ENCODE measurements at places on chromosomes 5 and 9. TPM values are rescaled to one million over a fixed set of nuclear protein-coding genes. Genes with fewer than 3 reads are reported as not detected.
A peak's percentile ranks its signal among the peaks of the same experiment; 100 is the strongest.

- H3K36me3 ChIP-seq = no peaks in the 10 kb centered on the region
- H3K4me1 ChIP-seq = no peaks in the 10 kb centered on the region
- no peak overlapping the region for H3K4me3 ChIP-seq
- no peaks in the 10 kb centered on the region for H3K27me3 ChIP-seq
Measured at GRCh38 chr9:72674961-72675360, 153.6 kb downstream of the TMC1 start.

PDE6A gene
- not detected for total RNA-seq

TRAPPC13 gene
- 14.4 TPM for total RNA-seq

- no peak overlapping the region for H3K4me3 ChIP-seq
- peaks cover 7% of the 10 kb centered on the region for H3K36me3 ChIP-seq
- DNase-seq = no peak
- peaks cover 14% of the 10 kb centered on the region for H3K4me1 ChIP-seq
Measured at GRCh38 chr5:132561601-132562000, 4.8 kb downstream of the RAD50 start.

ZNF658 gene
- 2.2 TPM for total RNA-seq

DNA sequence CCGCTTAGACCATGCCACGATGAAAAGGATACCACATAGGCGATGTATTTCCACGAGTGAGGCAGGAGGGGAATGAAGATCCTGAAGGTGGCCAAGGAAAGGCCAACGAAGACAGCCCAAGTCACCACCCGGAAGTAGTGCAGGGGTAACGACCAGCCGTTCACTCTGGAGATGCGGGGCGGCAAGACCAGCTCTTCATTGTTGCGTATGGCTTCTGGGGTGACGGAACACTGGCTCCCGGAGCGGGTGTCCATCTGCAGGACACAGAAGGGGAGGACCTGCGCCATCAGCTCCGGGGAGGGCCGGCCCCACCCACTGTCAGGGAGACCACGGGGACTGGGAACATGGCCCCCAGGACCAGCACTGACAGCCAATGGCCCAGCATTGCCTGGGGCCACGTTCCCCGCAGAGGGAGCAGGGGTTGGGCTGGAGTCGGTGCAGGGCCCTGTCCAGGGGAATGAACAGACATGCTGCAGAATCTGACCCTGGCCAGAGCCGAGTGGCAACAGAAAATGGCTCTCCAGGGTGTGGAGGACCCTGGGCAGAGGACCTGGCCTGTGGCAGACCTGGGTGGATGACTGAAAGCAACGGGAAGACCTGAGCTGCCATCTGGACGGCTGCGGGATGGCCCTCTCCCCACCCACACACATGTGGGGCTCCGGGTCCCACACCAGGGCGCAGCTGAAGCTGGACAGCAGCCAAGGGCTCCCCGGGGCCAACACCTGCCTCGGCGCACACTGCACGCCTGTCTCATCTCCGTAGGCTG is 17.7 kb downstream of the ZDHHC11B start:
- H3K27ac ChIP-seq = no peak overlapping the region
- no peaks in the 10 kb centered on the region for H3K27me3 ChIP-seq
- H3K4me3 ChIP-seq = no peak overlapping the region
- DNase-seq = no peak
- H3K36me3 ChIP-seq = no peaks in the 10 kb centered on the region

DNA sequence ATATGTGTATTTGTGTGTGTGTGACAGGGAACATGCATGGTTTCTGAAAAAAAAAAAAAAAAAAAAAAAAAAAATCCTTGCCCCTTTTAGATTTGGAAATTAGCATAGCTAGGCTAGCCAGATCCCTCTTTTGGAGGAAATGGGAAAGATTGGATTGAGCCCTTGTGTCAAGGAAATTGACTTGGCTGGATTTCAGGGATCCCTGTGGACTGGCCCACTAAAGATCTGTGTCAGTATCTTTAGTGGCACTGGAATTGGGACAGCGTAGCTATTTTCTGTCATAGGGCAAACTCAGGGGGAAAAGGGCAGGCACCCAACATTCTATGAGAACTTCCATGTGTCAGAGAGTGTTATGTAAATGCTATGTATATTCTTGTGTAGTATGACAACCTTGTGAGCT is 35.4 kb downstream of the SH3GL2 start:
- DNase-seq = no peak
- no peak overlapping the region for H3K27ac ChIP-seq
- no peaks in the 10 kb centered on the region for H3K27me3 ChIP-seq
- H3K4me3 ChIP-seq = no peak overlapping the region
- no peaks in the 10 kb centered on the region for H3K36me3 ChIP-seq

GRCh38 chr5:52727576-52727975 is 60.1 kb upstream of the ITGA1 start:
- H3K4me1 ChIP-seq = peaks cover 13% of the 10 kb centered on the region
- H3K36me3 ChIP-seq = no peaks in the 10 kb centered on the region
- no peak for DNase-seq
- peak overlapping the region; percentile 44 for H3K27ac ChIP-seq
- H3K4me3 ChIP-seq = peak overlapping the region; percentile 32
- H3K27me3 ChIP-seq = no peaks in the 10 kb centered on the region

DNA sequence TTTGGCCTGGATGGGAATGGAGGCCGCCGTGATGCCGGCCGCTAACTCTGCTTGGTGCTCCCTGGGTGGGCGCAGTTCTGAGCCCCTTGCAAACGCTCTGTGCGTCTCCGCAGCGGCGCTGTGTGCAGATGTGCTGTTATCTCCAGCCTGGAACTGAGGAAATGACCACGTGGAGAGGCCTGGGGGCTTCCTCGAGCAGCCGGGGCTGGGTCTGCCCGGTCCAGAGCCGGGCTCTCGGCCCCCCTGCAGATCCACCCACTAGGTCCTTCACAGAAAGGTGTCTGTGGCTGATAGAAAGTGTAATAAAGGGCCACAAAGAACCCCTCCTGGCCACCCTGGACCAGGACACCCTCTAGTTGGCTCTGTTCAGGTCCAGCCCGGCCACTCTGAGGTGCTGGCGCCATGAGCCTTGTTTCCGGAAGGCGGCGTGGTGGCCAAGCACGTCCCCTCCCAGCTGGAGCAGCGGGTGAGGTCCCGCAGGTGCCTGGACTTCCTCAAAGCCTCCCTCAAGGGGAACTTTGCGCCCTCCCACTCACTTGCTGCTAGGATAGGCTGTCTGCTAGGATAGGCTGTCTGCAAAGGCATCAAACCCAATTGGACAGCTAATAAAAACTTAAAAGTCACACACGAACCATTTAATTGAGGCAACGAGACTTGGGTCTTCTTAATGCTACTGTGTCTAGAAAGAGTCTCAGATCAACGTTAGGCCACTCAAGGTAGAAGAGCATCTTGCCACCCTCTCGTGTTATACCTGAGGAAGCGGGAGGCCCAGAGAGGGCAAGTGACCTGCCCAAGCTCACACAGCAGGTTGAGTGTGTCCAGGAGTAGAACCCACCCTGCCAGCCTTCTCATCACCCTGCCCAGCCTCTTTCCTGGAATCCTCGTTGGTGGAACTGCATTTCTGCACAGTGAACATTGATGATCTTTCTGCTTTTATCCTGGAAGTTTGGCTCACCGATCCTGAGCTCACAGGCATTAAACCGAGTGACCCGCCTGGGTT is 109.3 kb upstream of the FCN2 start:
- DNase-seq = no peak
- H3K27ac ChIP-seq = no peak overlapping the region
- peaks cover 36% of the 10 kb centered on the region for H3K36me3 ChIP-seq
- H3K4me1 ChIP-seq = peaks cover 27% of the 10 kb centered on the region
- no peak overlapping the region for H3K4me3 ChIP-seq

DNA sequence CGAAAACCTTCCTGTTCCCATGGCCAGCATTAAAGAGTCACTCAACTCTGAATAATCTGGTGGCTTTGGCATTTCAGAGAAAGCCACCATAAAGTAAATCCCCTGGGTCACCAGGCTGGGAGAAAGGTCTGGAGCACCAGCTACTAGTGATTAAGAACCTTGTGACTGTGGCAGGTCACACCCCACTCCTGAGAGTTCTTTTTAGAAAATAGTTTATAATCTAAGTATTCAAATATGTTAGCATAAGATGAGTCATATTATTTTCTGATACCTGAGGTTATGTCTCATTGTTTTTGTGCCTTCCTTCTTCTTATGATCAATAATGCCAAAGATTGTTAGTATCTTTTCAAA is 351.7 kb downstream of the ARRDC3 start:
- H3K36me3 ChIP-seq = no peaks in the 10 kb centered on the region
- H3K4me1 ChIP-seq = no peaks in the 10 kb centered on the region
- no peak overlapping the region for H3K4me3 ChIP-seq
- DNase-seq = no peak
- H3K27ac ChIP-seq = no peak overlapping the region

RGS14 gene
- 12.6 TPM for total RNA-seq

DNA sequence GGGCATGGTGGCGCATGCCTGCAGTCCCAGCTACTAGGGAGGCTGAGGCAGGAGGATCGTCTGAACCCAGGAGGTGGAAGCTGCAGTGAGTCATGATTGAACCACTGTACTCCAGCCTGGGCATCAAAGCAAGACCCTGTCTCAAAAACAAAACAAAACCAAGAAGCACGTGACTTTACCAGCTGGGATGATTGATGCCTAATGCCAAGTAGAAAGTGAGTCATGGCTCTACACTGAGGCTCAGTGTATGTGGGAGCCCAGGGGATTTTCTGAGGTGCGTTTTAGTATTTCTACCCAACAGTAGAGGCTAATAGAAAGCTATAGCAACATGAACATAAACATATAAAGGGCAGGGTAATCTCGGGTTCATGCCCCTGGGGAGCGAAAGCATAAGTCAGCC is 13.9 kb upstream of the BRD3OS start:
- H3K4me3 ChIP-seq = no peak overlapping the region
- DNase-seq = no peak
- H3K27ac ChIP-seq = no peak overlapping the region
- H3K4me1 ChIP-seq = no peaks in the 10 kb centered on the region
- H3K36me3 ChIP-seq = no peaks in the 10 kb centered on the region

- H3K27me3 ChIP-seq = no peaks in the 10 kb centered on the region
- no peaks in the 10 kb centered on the region for H3K36me3 ChIP-seq
- no peaks in the 10 kb centered on the region for H3K4me1 ChIP-seq
- no peak overlapping the region for H3K27ac ChIP-seq
- no peak overlapping the region for H3K4me3 ChIP-seq
- DNase-seq = no peak
Measured at GRCh38 chr9:118003240-118003639, 299.0 kb downstream of the TLR4 start.

TPPP gene
- total RNA-seq = 9.9 TPM

- H3K4me1 ChIP-seq = no peaks in the 10 kb centered on the region
- no peaks in the 10 kb centered on the region for H3K36me3 ChIP-seq
- no peak overlapping the region for H3K27ac ChIP-seq
- DNase-seq = no peak
- no peaks in the 10 kb centered on the region for H3K27me3 ChIP-seq
- no peak overlapping the region for H3K4me3 ChIP-seq
Measured at GRCh38 chr5:83219495-83219894, 142.1 kb downstream of the XRCC4 start.

DNA sequence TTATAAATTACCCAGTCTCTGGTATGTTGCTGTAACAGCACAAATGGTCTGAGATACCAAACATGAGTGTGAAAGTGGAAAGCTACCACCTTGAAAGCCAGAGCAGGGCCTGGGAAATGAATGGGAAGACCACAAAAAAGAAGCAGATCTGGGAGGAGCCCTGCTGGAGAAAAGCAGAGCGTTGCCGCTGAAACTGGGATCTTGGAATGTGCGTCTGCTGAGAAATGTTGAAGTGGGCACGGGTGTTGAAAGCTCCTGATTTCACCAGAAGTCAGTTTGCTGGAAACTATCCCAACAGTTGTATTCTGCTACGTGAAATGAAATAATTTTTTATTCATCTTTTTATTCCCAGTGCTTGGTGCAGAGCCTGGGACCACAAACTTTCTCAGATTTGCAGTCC is 40.0 kb downstream of the NUDT12 start:
- H3K36me3 ChIP-seq = no peaks in the 10 kb centered on the region
- no peak overlapping the region for H3K4me3 ChIP-seq
- no peak for DNase-seq
- no peak overlapping the region for H3K27ac ChIP-seq

PRSS3 gene
- 1.1 TPM for total RNA-seq

DNA sequence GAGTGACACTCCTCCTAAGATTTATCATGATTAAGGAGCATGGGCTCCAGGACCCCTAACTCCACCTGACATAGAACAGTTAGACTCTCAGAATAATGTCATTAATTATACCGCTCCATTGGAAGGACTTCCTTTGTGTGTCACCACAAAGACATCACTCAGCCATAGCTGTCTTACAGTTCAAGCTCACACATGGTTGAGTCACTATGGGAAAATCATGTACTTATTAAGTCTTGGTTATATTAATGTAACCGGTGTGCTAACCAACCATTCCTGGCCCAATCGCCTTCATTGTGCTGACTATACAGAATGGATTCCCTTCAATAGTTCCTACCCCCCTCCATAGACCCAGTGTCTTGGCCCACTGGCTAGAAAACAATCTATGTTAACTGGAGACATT is 10.9 kb upstream of the MCCC2 start:
- no peak overlapping the region for H3K27ac ChIP-seq
- H3K36me3 ChIP-seq = no peaks in the 10 kb centered on the region
- no peak for DNase-seq
- H3K27me3 ChIP-seq = no peaks in the 10 kb centered on the region
- H3K4me1 ChIP-seq = no peaks in the 10 kb centered on the region

NRG2 gene
- total RNA-seq = 6.9 TPM

GRCh38 chr5:72558383-72558782 is 51.2 kb upstream of the ZNF366 start:
- H3K27me3 ChIP-seq = no peaks in the 10 kb centered on the region
- H3K36me3 ChIP-seq = no peaks in the 10 kb centered on the region
- H3K4me3 ChIP-seq = no peak overlapping the region
- H3K27ac ChIP-seq = peak overlapping the region; percentile 71
- H3K4me1 ChIP-seq = peaks cover 19% of the 10 kb centered on the region
- no peak for DNase-seq

CCL19 gene
- total RNA-seq = 5.4 TPM

GRCh38 chr9:17810728-17811571 is 232.1 kb downstream of the SH3GL2 start:
- no peaks in the 10 kb centered on the region for H3K4me1 ChIP-seq
- no peaks in the 10 kb centered on the region for H3K27me3 ChIP-seq
- H3K4me3 ChIP-seq = peak overlapping the region; percentile 15
- H3K27ac ChIP-seq = no peak overlapping the region
- H3K36me3 ChIP-seq = no peaks in the 10 kb centered on the region
